ENCODE measurements at places on chromosomes 5 and 9.

GRCh38 chr9:123039617-123040219 lies 6.3 kb downstream of the GPR21 start:
- DNase-seq = no peak

DNA sequence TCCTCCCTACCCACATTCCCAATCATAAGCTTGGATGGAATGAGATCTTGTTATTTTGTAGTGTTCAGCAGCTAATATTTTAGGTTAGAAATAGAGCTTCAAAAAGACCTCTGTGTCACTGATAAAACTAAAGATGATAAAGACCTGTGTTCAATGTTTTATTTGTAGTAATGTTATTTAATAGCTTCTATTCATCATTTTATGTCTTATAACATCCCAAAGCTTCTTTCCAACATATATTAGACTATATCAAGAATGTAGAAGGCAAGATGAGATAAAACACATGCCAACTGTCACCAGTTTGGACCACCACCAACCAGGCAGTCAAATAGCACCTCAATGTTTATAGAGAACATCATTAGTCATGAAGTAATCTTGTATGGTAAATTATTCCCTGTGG lies 409.5 kb upstream of the ITGA1 start:
- DNase-seq = no peak

DNA sequence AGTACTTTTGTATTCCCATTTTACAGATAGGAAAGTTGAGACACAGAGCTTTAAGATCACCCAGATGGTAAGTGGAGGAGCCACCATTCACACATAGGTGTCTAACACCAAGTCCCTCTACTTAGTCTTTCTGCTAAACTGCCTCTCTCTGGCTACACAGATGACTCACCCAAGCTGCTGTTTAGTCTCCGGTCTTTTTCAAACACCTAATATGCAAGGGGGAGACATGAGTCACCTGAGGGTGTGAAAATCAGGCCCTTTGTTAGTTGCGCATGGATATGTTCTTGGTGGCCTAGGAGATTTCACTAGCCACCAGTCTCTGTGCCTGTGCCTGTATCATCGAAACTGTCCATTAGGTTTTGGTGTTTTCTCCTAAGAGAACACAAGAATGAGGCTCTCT lies 117.8 kb downstream of the MAST4 start:
- peak; percentile 67 for DNase-seq

DNA sequence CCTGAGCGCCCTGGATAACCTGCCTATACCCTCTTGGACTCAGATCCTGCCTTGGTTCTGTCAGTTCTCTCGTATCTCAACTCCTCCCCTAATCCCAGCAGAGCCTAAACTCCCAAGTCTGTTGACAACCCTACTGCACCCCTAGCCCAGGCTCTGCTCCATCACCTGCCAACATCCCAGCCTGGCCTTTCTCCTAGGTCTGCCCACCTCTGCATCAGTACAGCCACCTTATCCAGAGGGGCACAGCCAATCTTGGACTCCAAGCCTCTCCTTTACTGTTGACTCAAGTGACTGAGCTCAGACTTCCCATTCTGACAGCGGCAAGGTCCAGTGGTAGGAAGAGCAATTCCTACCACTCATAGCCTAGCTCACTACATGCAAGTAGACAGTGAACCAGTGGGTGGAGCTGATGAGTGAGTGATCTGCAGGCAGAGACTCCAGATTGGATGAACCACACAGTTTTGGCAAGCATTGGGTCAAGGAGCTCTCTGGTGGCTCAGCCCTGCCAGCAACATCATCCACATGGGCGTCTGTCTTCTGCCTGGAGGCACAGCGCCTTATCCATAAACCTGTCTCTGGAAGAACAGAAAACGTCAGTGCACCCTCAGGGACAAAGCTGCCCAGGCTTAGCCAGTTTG lies 26.5 kb downstream of the TRMO start:
- DNase-seq = peak; percentile 6

GRCh38 chr5:78972654-78973428 lies 12.3 kb downstream of the ARSB start:
- DNase-seq = peak; percentile 92

- DNase-seq = no peak
Observed at GRCh38 chr5:147384346-147385193, 125.3 kb downstream of the DPYSL3 start.

- DNase-seq = peak; percentile 43
Observed at GRCh38 chr9:95103871-95104580, 213.5 kb downstream of the FANCC start.

- DNase-seq = peak; percentile 45
Observed at GRCh38 chr5:96691503-96692303, 29.5 kb downstream of the CAST start.

DNA sequence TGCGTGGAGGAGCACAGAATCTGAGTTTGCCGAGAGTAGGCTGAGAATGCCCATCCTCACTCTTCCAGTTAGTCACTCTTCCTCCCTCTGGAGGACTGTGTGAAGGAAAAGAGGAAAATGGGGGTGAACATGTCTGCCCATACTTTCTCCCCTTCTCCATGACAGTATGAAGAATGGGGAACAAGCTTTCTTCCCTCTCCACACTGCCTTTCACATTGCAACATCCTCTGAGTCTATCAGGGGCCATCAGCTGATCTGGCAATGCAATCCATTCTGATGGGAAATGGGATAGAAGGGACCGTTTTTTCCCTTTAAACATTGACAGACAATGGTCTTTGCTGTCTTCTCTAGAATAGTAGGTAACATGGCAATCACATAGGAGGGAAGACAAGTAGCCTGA lies 56.8 kb downstream of the UGCG start:
- DNase-seq = no peak

GRCh38 chr5:9625731-9626130 lies 4.4 kb downstream of the TAS2R1 start:
- DNase-seq = no peak

DNA sequence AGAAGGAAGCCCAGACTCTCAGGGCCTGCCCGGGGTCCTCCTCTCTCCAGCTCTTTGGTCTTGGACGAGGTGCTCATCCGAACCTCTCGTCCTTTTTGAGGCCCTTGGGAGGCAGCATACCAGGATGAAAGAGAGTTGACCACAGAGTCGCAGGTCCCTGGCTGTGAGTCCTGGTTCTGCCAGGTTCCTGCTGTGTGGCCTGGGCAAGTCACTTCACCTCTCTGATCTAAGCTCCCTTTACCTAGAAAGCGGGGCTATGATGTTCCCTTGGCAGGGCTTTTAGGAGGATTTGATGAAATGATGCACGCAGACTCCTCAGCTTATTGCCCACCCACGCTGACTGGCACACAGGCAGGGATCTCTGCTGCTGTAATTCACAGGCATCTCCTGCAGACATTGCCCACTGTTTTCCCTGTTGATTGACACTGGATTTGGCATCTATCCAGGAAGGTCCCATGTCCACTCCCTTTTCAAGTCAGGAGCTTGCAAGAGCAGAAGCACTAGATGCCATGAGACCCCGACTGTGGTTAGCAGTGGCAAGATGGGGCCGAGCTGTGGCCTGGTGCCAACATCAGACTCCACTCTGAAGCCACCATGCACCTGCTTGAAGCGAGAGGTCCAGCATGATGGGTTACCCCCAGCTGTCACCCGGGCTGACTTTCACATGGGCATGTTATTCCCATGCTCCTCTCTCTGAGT lies 71.5 kb downstream of the MACROH2A1 start:
- no peak for DNase-seq

- DNase-seq = no peak
Observed at GRCh38 chr5:123001808-123002207, 34.7 kb downstream of the PPIC start.

- no peak for DNase-seq
Observed at GRCh38 chr5:152593388-152593787, 188.3 kb upstream of the NMUR2 start.

- peak; percentile 71 for DNase-seq
Observed at GRCh38 chr9:33868440-33868973, 51.5 kb downstream of the UBE2R2 start.

GRCh38 chr5:141814064-141814964 lies 63.9 kb downstream of the PCDH1 start:
- DNase-seq = no peak

DNA sequence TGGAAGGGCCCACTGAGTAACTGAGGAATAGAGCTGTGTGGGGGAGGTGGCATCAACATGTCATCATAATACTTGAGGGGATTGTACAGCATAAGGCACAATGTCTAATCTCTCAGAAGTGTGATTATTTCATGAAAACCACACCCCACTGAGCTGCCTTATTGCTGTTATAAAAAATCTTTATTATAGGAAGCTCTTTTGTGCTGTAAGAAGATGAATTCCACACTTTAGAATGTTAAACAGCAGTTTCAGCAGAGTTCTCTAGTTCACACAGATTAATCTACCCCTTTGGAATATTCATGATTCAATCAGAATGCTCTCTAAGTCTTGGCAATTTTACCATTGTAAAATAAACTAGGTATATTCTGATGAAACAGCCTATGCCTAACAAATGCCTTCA lies 1389.6 kb downstream of the PTPRD start:
- DNase-seq = no peak

GRCh38 chr5:136098176-136098575 lies 34.5 kb upstream of the SMAD5 start:
- DNase-seq = no peak

DNA sequence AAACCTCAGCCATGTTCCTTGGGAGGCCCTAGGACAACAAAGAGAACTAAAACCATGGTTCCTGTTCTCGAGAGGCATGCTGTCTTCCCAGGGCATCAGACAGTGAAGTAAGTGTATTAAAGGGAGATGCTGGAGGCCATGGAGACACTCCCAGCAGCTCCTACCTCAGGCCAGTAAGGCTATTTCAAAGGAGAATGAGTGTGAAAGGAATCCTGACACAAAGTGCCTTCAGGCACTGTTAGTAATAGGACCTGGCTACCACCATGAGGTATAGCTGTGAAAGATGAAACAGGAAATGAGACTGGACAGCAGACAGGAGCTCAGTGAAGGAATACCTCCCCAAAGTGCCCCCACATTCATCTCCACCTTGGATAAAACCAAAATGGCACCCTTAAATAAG lies 71.0 kb downstream of the FANCC start:
- DNase-seq = no peak

- no peak for DNase-seq
Observed at GRCh38 chr9:135925496-135926133, 18.3 kb upstream of the CAMSAP1 start.

DNA sequence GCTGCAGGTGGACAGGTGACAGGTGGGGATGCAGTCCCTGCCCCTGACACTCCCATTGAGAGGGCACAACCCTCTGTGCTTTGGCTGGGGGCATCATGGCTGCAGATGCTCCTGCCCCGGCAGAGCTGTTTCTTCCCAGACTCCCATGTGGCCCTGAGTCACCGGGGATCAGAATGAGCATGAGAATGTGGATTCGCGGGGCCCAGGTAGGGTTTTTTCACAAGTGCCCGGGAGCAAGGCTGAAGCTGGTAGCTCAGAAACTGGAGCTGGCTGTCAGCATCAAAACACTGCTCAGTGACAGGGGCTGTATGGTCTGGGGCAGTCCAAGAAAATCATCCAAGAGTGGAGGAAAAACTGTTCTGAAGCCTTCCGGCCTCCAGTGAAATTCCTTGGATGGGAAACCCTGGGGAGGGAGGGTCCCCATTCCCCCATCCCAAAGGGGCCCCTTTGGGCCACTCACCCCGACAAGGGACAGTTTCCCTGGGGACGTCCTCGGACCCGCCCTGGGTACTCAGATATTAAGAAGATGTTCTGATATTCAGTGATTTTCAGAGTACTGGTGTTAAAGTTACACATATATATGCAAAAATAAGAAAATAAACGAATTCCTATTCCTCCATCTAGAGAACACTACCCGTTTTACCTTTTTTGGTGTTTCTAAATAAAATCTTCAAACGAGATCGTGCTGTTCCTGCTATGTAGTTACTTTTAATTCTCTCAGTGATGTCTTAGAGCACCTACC lies 120.1 kb upstream of the LPCAT1 start:
- DNase-seq = no peak

DNA sequence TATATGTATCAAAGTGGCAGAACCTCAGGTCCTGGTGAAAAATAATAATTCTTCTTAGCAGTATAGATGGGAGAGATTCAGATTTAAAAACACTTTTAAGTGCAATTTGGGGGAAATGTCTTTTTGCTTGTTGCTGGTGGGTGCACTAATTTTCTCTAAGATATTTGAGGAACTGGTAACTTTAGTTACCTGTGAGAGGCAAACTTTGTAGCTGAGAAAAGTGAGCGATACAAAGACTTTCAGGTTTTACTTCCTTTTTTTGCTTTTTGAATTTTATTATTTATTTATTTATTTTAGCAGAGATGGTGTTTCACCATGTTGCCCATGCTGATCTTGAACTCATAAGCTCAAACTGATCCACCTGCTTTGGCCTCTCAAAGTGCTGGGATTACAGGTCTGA lies 303.1 kb upstream of the PTGER4 start:
- no peak for DNase-seq

GRCh38 chr5:36323926-36324781 lies 22.5 kb upstream of the RANBP3L start:
- no peak for DNase-seq

Measured in fibroblast of skin of abdomen (primary cell).